ENCODE measurements at places on chromosomes 5 and 9. TPM values are rescaled to one million over a fixed set of nuclear protein-coding genes. Genes with fewer than 3 reads are reported as not detected.

DNA sequence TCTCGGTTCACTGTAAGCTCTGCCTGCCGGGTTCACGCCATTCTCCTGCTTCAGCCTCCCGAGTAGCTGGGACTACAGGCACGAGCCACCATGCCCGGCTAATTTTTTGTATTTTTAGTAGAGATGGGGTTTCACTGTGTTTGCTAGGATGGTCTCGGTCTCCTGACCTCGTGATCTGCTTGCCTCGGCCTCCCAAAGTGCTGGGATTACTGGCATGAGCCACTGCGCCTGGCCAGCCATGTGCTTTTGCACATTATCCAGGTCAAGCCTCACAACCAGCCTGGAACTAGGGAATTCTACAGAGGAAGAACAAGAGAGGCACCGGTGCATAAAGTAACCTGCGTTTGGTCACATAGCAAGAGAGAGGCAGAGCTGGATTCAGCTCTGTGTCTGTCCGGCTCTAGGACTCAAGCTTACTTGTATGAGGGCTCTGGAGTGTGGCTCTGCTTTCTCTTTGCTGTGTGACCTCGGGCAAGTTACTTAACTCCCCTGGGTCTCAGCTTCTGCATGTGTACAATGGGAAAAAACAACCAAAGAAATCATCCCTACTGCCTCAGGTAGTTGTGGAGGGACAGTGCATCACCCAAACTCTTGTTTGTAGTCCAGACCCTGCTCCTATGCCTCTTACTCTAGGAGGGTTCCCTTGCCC lies 6.3 kb downstream of the FGF18 start:
- no peak for DNase-seq

Gene GRIA1
- 0.03 TPM for polyA plus RNA-seq

DNA sequence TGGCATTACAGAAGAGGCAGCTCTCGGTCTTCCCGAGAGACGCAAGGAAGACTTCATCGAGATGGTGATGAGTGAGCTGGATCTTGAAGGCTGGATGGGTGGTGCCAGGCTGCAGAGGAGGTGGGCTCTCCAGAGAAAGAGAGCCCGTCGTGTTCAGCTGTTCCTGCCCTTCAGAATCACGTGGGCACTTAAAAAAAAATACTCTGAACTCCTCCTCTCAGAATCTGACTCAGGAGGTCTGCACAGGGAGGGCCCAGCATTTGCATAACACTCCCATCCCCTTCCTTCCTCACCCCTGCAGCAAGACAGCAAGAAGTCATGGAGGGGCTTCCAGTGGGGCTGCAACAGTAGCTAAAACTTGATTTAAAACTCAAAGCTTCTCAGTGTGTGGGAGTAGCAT lies 203.0 kb downstream of the ATPSCKMT start:
- no peak for DNase-seq

- no peak for DNase-seq
Measured at GRCh38 chr9:17291766-17292165, 156.9 kb downstream of the CNTLN start.

Gene MARVELD2
- 6.2 TPM for polyA plus RNA-seq

DNA sequence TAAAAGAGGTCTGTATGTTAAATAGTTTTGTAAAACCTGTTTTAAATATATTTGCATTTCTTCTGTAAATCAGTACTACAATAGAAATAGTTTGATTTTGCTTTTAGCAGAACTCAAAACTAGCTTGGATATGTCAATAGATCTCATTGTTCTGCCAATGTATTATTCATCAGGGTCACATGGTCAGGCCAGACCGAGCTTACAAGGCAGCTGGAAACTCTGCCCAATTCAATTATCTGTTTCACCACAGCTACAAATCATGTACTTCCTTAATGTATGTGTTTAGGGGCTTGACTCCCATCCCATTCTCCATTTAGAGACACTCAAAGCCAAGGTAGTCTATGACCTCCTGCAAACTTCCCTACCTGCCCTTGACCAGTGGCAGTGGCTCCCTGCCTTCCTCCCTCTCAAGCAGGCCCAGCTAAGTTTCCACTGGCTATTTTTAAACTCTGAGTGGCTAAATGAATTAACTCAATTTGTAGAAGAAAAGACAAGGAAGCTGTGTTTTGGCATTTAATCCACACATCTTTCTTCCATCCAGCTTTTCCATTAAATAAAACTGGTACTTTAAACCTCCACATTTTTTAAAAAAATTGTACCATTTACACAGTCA lies 46.4 kb upstream of the SELENOP start:
- peak; percentile 21 for DNase-seq

DNA sequence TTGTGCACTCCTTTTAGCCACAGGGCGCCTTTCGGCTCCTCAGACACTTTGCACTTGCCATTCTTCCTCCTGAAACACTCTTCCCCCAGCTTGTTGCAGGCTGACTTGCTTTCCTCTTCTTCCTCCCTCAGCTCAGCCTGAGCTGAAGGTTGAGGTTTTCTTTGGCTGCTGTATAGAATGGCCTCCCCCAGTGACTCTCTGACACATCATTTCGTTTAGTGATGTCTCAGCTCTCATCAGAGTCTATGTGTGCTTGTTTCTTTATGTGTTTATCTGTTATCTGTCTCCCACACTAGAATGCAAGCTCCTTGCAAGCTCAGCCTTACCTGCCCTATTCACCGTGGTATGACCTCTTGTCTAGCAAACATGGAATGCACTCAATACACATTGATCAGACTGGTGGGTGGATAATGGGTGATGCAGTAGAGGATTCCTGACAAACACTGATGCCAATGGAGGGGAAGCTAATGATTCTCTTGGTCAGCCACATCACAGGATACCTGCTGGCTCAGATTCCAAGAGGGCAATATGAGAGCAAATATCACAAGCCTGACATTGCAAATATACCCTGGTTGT lies 112.9 kb upstream of the STC2 start:
- DNase-seq = no peak

Gene MIGA2
- 33.9 TPM for polyA plus RNA-seq

Gene CEP72
- 9.6 TPM for polyA plus RNA-seq

- peak; percentile 52 for DNase-seq
Measured at GRCh38 chr5:14595189-14595588, 13.6 kb downstream of the OTULINL start.

DNA sequence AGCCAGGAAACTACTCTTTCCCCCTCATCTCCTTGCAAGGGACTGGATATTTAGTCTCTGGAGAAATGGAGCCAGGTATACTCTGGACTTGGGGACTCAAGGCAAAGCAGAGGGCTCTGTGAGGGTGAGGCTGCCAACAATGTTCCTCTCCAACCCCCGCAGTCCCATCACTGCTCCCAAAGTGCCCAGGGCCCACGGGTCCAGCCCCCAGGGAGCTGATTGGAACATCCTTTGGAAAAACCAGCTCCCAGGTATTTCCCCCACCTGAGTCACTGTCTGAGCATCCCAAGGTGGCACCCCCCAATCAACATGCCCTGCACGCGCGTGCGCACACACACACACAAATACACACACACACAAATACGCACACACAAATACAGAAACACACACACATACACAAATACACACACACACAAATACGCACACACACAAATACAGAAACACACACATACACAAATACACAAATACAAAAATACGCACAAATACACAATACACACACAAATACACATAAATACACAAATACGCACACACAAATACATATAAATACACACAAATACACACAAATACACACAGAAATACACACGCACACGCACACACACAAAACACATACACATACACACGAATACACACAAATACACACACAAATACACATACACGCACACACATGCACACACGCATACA lies 137.4 kb downstream of the DAB2IP start:
- DNase-seq = no peak

GRCh38 chr9:115923410-115923809 lies 230.2 kb upstream of the PAPPA start:
- DNase-seq = no peak

- no peak for DNase-seq
Measured at GRCh38 chr9:132702254-132702653, 32.0 kb downstream of the GTF3C4 start.

DNA sequence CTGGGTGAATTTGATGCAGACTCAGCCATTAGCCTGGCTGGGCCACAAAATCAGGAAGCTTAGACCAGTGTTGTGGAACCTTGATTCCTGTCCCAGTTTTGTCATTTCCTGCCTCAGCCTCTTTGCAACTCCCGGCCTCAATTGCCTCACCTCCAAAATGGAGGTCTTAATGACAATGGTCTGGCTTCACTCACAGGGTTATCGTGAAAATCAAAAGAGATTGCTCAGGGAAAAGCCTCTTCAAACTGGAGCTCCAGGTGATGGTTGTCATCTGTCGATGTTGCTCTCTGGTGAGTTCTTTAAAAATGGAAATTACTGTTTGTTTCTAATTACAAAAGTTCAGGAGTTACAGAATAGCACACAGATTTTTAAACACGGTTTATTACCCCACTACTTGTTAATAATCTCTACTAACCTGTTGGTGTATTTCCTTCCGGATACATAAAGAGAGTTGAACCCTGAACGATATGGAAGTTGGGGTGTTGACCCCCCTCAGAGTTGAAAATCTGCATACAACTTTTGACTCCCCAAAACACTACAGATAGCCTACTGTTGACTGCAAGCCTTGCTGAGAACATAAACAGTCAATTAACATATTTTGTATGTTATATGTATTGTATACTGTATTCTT lies 109.9 kb upstream of the CPEB4 start:
- DNase-seq = no peak

DNA sequence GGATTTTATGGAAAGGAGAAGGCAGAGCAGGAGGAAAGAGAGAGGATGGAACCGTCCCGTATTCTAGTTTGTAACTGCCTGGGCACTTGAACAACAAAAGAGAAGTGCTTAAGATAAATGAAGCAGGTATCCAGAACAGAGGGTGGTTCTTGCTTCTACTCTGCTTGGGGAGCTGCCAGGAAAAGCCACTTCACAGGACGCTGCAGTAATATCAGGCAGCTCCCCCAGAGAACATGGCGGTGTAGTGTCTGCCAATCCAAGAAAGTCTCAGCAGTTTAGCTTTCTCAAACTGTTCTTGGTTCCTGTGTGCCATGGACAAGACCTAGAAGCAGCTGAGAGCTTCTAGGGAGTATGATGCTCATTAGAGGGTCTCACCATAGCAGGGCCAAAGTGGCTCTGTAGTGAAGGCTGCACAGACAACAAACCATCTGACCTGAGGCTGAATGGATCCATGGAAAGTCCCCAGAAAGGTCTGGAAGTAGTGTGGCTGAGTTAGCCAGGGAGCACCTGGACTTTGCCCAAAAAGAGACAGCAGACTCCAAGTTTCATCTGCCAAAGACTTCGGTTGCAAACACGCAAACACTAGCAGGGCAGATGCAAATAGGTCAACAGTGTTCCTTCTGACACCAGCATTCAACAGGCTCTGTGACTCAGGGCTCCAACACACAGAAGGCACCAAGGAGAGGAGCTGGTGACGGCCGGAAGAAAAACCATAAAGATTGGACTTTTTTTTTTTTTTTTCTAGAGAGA lies 72.2 kb upstream of the TNFSF8 start:
- DNase-seq = no peak

DNA sequence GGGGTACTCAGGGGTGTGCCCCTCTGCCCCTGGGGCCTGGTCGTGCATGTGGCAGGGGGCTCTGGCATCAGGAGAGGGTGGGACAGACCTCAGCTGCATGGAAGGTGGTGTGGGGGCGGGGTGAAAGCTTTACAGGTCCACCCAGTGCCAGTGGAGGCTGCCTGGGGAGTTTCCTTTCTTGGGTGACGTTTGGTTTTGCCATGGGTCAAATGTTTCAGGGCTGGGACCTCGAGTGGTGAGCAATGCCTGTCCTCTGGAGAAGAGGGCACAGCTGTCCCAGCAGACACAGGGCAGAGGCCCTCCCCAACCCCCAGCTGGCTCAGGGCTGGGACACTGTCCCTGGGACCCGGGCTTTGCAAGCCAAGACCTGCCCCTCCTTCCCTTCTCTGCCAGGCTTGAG lies 3.6 kb downstream of the RXRA start:
- DNase-seq = peak; percentile 44

Gene SPOUT1
- polyA plus RNA-seq = 21.0 TPM

Gene ABO
- polyA plus RNA-seq = 19.7 TPM

Gene BHMT
- 2.5 TPM for polyA plus RNA-seq

- no peak for DNase-seq
Measured at GRCh38 chr9:70852711-70853240, 268.6 kb downstream of the TRPM3 start.

- no peak for DNase-seq
Measured at GRCh38 chr5:32500181-32500580, 55.6 kb upstream of the ZFR start.

DNA sequence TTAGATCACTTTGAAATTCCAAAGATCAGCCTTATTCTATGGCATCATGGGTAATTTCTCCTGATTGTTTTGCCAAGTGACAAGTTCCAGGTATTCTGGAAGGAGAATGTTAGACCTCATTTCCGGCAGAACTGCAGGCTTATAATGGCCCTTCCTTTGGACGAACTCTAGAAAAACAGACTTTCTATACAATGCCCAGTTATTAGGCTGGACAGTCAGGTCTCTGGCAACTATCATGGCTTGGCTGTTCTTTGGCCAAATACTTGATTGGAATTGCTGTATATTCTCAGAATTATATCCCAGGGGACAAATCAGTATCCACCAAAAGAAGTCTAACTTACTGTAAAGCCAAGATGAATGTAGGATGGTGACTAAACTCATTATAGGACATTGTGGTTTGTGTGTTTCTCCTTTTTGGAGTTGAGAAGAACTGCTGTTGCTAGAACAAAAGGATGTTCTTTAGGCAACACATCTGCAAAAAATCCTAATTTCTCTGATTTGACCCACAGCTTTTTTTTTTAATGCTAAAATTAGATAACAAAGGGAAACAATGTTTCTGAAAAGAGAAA lies 69.0 kb downstream of the ADAMTSL1 start:
- DNase-seq = no peak

Gene NAIP
- polyA plus RNA-seq = 37.9 TPM

Gene ORM2
- polyA plus RNA-seq = not detected

Gene SLC6A3
- not detected for polyA plus RNA-seq
